ENCODE measurements at places on chromosomes 7 and 10.

DNA sequence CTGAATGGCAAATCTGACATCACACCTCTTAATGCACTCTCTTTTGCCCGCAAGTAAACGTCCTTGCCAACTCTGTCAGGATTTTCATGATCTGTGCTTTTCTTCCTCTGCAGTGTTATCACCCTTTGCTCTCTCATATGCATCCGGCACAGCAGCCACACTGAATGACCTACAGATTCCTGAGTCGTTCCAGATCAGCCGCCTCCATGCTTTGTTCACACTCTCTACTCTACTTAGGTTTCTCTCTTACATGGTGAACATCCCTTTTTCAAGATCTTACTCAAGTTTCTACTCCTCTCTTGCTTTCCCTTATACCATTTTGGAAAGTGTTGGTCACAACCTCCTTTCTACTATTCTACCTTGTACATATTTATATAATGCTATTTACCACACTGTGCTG lies 127.7 kb upstream of the AOAH start:
- DNase-seq: peak; percentile 50

- no peak for DNase-seq
Observed at GRCh38 chr10:102135956-102136526, 3.2 kb downstream of the PPRC1 start.

DNA sequence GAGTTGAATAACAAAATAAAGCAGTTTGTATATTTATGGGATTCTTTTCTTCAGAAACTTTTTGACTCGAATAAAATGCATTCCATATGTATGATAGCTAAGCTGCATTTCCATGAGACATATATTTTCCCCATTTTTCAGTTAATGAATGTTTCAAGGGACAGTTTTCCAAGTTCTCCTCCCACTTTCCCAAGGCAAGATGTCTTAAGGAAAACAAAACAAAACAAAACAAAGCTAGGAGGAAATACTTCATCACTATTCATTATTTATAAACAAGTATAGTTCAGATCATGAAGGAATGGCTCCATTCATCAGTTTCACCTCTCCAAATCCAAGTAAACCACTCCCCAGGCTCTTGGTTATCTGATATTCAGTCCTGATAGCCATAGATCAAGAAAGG lies 261.0 kb downstream of the WDR11 start:
- no peak for DNase-seq

DNA sequence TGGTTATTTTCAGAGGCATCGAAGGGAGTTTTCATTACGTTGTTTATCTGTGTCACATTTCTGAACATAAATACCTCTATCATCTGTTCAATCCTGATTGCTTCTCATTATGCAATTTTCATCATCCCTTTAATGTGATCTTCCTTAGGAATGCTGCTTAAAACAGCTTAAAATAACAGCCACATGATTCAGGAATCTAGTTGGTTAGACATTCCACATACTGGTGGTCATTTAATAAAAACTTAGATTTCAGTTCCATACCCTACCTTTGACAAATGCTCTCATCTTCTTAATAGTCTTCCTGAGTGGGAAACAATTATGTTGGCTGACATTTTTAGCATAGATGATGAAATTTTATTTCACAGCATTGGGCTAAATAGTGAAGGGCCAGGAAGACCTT lies 191.3 kb upstream of the CDCA7L start:
- DNase-seq: no peak

DNA sequence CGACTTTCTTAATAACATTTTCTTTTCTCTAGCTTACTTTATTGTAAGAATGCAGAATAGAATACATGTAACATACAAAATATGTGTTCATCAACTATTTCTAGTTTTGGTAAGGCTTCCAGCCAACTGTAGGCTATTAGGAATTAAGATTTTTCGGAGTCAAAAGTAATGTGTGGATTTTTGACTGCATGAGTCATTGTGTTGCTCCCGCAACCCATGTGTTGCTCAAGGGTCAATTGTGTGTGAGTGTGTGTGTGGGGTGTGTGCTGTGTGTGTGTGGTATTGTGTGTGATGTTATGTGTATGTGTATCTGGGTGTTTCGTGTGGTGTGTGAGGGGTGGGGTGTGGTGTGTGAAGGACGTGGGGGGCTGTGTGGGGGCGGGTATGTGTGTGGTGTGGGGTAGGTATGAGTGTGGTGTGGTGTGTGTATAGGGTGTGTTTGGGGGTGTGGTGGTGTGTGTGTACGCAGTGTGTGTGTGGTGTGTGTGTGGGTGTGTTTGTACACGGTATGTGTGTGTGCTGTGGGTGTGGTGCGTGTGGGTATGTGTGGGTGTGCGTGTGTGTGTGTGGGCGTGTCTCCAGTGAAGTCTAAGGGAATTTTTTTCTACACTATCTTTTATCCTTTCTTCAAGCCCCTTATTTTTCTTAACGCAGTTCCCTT lies 60.5 kb downstream of the RSU1 start:
- DNase-seq: no peak

DNA sequence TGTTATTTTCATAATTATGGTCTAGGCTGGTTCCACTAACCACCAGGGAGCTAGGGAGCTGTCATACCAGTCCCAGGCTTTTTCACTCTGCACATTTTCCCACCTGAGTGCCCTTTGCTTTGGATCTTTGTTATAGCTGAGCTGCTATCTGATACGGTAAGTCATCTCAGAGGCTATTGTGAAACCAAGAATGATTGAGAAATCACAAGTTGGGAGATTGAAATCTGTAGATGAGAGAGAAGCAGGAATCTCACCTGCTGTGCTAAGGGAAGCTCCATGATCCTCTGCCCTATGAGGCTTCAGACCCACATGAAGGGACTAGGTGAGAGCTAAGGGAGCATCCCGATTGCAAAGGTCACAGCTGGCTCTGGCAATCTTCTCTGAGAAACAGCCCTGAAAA lies 307.8 kb downstream of the REEP3 start:
- no peak for DNase-seq

- DNase-seq: peak; percentile 75
Observed at GRCh38 chr7:35537067-35538023, 157.6 kb downstream of the HERPUD2 start.

DNA sequence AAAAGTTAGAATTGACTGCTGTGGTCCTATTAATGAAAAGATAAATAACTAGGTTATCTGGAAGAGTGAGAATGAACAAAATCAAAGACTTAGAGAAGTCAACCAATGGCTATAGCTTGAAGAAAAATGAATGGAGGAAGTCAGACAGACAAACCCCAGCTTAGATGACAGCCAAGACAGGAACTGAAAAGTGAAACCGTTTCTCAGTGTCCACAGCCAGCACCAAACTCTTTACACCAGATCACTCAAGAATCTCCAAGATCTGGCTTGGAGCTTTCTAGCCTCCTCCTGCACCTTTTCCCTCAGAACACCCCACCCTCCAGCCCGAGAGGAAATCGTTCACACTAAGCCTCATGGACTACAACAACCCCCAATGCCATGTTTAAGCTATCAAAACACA lies 167.0 kb downstream of the SFMBT2 start:
- DNase-seq: no peak

DNA sequence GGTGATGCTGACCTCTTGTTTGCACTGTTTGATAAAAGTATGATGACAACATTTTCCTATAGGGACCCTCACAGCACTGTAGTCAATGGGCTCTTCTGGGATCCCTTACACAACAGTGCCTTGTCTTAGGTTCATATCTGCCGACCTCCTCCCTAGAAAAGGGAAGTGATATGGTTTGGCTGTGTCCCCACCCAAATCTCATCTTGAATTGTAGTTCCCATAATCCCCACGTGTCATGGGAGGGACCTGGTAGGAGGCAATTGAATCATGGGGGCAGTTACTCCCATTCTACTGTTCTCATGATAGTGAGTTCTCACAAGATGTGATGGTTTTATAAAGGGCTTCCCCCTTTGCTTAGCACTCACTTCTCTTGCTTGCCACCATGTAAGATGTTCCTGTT lies 23.1 kb downstream of the ZC3HAV1 start:
- DNase-seq: no peak

GRCh38 chr10:115001506-115002381 lies 63.7 kb downstream of the TRUB1 start:
- DNase-seq: no peak

GRCh38 chr10:78900715-78901430 lies 167.9 kb upstream of the ZMIZ1 start:
- DNase-seq: no peak

DNA sequence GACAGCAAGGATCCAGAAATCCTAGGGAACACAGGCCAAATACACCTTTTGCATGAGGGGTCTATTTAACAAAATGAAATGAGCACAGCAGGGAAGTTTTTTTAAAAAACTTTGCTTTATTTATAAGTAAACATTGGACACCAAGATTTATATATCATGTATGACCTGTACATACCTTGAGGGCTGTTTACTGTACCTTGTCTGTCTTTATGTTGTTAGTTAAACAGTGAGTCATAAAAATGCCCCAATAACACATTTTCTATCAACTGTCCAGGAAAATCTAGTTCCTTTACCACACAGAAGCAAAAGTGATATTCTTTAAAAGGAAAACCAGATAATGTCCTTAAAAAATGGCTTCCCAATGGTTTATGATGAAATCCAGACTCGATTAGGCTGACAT lies 45.1 kb upstream of the AGR3 start:
- DNase-seq: no peak

DNA sequence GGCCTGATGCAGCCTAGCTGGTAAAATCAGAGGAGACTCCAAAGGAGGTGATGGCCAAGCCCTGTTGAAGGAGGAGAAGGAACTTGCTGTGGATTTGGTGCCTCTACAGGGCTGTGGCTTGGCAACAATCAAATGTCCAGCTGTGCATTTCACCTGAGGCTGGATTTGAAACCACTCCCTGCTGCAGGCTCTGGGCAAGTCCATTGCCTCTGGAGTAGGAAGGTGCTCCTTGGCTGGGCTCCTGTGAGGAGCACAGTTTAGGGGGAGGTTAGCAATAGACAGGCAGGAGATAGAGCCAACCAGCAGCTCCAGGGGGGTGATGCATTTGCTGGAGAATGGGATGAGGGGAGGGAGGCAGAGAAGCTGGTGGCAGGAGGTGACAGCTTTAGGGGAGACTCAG lies 26.5 kb downstream of the CDH23 start:
- DNase-seq: no peak

DNA sequence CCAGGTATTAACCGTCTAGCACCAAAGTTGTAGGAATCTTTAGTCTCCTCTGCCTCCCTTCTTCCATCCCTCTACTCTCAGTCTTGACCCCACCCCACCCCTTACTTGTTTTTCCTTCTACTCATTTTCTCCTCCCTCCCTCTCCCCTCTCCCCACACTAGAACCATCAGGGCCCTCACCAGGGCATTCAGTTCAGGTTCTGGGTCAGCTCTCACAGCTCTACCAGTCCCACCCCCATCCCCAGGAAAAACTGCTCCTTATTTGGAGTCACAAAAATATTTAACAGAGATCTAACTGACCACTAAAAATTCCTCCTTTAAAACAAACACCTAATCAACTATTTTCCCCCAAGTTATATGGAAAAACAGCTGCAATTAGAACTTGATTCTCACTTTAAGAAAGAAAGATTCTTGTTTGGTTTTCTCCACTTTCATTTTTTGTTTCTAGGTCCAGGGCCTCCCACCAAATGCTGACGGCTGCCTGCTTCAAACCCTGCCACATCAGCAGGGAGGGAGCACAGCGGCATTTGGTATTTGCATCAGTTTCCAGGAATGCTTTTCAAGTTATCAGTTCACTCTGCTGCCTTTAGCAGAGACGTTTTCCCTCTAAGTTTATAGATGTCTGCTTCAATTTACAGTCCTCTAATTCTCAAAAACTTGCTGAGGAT lies 2.8 kb upstream of the COL1A2 start:
- DNase-seq: no peak

GRCh38 chr7:48078470-48078869 lies 10.6 kb upstream of the UPP1 start:
- no peak for DNase-seq

DNA sequence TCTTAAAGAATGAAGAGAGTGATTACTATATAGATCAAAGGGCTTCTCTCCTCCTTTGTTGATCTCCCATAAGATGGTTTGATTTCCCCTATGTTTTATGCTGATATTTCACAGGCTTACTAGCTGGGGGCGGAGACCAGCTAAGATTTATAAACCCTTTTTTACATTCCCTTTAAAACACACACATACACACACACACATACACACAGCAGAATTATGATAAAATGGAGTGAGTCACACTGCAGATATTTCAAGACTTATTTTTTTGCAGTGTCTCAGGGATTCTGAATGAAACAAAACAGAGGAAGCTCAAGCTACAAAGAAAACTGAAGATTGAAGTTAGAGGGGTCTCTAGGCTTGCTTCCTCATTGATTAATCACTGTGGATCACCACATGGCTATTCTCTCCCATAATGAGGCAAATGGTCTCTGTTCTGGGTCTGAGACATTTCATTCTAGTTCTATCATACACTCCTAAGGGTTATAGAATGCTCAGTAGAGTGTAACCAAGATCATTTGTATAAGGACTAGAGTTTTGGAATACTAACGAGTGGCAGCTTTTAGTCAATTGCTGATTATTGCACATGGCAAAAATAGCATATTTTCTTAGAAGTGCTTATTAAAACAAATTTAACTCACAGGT lies 18.6 kb downstream of the INA start:
- no peak for DNase-seq

GRCh38 chr7:34973400-34973760 lies 63.9 kb downstream of the DPY19L1 start:
- no peak for DNase-seq

DNA sequence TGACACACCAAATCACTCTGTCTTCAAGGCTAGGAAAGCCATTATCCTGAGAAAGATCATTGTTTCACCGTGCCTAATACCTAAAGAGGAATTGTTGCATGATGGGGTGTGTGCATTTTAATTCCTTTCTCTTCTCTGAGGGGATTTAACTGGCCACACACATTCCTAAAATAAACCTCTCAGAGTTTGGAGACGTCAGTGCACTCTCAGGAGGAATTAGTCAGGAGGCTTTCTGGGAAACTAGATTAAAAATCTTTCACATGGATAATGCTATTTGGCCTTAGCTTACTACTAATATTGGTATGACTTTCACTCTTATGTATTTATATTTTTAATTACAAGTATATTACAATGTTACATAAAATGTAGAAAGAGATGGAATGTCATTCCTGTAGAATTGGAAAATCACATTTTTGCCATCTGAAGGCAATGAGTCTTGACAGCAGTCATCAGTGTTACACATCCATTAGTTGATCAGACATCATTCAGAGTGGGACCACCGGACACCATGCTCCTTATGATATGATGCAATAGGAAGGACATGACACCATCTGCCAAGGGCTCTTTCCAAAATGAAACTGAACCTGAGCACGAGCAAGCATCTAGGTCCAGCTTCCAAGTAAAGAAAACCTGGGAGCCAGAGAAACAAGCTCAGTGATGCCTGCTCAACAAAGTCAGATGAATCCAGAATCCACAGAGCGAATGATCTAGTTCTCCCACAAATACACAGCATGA lies 43.1 kb upstream of the TMEM273 start:
- DNase-seq: no peak

All from stimulated activated CD4-positive, alpha-beta T cell treated with anti-CD3 and anti-CD28 coated beads, Interleukin-1b, Interleukin-23, amount 100 ng/mL, for 48 hours (primary cell).